CD4-positive, alpha-beta T cell treated with Interleukin-6 for 4 hours (primary cell): ENCODE measurements at places on chromosomes 1 and 21.

- DNase-seq: no peak
These were observed 57.5 kb upstream of the ABCG1 start for GRCh38 chr21:42161401-42161955.

DNA sequence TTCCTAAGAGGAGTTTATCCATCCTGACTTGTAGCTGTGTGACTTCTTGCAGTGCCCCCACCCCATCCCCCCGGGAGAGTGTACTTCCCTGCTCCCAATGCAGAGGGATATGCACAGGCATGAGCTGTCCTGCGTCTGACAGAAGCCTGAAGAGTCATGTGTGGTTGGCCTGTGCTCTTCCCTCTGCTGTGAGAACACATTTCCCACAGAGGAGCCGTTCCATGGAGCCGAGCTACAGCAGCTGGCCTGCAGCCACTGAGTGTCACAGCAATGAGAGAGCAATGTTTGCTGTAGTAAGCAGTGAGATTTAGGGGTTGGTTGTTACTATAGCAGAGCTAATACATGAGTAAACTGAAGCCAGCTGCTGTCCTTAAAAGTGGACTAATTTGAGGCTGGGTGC is 22.0 kb downstream of the PARS2 start:
- no peak for DNase-seq

DNA sequence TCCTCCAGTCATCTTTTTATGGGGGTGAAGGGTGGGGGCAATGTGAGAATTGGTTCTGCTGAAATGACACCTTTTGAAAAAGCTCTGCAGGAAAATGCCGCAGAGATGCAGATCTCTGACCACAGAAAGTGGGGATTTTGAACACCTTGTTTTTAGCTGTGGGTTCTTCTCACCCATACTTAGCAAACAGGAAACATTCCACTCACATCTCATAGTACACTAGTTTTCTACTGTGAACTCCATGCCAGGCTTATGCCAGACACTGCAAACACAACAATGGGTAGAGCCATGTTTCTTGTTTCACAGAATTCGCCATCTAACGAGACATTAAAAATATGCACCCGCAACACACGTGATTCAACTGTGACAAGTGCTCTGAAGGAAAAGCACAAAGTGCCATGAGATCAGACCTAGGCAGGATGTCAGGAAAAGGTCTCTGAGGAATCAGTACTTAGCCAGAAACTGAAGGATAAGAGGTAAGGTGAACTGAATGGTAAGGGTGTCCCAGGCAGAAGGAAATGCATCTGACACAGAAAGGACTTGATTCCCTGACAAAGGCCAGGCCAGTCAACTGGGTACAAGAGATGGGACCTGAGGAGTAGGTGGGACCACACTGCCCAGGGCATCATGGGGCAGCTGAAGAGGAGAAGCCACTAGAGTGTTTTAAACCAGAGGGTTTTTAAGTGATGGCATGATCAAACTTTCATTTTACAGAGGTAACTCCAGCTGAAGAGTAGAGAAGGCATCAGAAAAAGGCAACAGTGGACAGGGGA is 83.8 kb upstream of the JAK1 start:
- peak; percentile 18 for DNase-seq

DNA sequence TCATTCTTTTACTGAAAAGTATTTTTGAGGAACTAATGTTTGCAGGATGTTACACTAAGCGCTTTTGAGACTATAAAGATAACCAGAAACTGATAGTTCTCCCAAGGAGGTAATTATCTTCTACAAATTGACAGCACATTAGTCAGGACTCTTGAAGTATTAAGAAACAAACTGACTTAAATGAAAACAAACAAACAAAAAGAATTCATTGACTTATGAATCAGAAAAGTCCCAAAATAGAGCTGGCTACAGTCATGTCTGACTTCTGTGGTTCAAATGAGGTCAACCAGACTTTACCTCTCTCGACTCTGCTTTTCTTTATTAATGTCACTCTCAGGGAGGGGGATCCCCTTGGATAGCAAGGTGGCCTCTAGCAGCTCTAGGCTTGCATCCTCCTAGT is 296.8 kb downstream of the TPR start:
- no peak for DNase-seq

GRCh38 chr1:45177452-45177851 is 29.0 kb downstream of the ZSWIM5 start:
- no peak for DNase-seq

GRCh38 chr1:53594391-53595180 is 135.4 kb downstream of the DMRTB1 start:
- DNase-seq: no peak

- no peak for DNase-seq
These were observed 1063.4 kb downstream of the PLA2G4A start for GRCh38 chr1:187891993-187892682.

- DNase-seq: no peak
These were observed 56.2 kb downstream of the DPYD start for GRCh38 chr1:97864615-97865014.

- no peak for DNase-seq
These were observed 1503.0 kb downstream of the KCNT2 start for GRCh38 chr1:195105281-195105680.

- DNase-seq: peak; percentile 22
These were observed 13.8 kb downstream of the PARK7 start for GRCh38 chr1:7975212-7975865.

DNA sequence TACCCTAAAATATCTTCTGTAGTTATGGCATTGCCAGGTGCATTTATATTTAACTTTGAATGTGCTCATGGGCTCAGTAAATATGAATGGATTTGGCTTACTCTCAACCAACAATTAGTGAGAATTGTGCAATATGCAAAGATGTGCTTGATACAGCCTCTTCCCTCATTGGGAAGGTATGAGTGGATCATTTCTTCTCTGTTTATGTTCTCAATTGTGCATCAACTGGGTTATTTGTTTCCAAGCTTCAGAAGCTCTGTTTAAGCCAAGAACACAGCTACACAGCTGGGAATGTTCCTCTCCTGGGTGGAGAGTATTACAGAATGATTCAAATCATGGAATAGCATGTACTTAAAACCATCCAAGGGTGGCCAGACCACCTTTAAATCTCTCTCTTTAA is 17.6 kb upstream of the MAP1LC3C start:
- DNase-seq: no peak
